ENCODE measurements at places on chromosomes 2 and 18.
A peak's percentile ranks its signal among the peaks of the same experiment; 100 is the strongest.

GRCh38 chr2:183341057-183341456, 216.8 kb downstream of the NUP35 start:
- no peak for DNase-seq

- no peak for DNase-seq
Measured at GRCh38 chr2:111246620-111247061, 125.9 kb downstream of the BCL2L11 start.

DNA sequence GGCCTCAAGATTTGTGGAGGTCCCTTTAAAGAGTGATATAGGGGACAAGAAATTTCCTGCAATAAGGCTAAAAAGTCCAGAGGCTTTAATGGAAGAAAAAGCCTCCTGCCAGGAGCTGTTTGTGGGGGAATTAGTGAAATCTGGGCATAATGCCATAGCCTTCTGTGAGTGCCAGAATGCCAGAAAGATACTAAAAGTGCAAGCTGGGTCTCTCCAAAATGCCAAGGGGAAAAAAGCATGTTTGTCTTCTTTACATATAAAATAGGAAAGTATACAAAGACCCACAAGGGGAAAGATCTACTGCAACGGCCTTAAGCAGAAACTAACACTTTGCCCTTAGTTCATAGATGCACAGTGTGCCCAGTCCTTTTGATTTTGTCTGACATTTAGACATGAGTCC, 647.7 kb upstream of the ZNF804A start:
- DNase-seq: peak; percentile 77

DNA sequence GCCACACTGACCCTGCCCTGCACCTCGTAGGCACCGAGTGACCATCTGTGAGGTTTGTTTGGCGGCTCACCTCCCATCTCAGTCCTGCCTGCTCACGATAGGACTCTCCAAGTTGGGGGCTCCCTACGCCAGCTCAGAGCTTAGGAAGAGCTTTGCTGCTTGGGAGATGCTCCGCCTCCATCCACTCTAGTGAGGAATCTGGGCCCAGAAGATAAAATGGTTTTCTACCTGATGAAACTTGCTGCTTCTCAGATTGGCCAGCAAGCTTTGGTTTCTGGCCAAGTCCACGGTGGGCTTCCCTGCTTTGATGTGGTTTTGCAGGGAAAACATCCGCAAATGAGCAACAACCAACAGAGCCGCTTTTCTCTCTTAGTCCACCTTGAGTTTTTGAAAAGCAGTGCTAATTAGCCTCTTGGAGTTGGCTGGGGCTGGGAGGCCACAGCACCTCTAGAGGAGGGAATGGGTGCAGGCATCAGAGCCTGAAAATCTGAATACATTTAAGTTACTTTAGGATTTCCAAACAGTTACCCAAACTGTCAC, 42.2 kb downstream of the THNSL2 start:
- no peak for DNase-seq

- no peak for DNase-seq
Measured at GRCh38 chr2:54906716-54907115, 143.5 kb downstream of the RTN4 start.

DNA sequence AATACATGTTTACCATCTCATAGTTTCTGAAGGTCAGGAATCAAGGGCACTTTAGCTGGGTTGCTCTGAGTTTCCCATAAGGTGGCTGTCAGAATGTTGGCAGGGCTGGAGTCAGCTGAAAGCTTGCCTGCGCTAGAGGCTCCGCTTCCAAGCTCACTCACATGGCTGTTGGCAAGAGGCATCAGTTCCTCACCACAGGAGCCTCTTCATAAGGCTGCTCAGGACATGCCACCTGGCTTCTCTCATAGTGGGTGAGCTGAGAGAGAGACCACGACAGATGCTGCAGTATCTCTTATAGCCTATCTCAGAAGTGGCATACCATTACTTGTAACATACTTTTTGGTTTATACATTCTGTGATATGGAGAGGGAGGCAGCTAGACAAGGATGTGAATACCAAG, 7.2 kb downstream of the HADHB start:
- DNase-seq: peak; percentile 35

- no peak for DNase-seq
Measured at GRCh38 chr2:175707322-175707721, 294.7 kb downstream of the LNPK start.

DNA sequence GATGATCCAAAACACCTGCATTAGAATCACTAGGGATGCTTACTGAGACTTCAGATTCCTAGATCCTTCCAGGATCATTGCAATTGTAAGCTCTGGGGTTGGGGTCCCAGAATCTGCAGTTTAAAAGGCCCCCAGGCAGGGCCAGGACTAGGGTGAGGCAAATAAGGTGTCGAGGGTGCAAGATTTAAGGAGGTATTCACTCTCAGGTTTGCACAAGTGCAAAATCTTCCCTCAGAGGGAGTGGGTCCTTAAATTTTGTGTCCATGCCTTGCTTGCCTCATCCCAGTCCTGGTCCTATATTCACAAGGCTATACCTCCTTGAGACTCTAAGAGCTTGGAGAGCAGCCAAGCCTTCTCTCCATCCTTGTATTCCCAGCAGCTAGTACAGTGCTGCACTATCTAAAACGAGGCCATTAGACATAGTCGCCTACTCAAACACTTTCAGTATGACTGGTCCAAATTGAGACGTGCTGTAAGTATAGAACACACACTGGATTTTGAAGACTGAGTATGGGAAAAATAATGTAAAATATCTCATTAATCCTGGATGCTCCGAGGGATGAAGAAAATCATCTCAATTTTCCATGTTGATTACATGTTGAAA, 31.6 kb upstream of the MREG start:
- DNase-seq: no peak

DNA sequence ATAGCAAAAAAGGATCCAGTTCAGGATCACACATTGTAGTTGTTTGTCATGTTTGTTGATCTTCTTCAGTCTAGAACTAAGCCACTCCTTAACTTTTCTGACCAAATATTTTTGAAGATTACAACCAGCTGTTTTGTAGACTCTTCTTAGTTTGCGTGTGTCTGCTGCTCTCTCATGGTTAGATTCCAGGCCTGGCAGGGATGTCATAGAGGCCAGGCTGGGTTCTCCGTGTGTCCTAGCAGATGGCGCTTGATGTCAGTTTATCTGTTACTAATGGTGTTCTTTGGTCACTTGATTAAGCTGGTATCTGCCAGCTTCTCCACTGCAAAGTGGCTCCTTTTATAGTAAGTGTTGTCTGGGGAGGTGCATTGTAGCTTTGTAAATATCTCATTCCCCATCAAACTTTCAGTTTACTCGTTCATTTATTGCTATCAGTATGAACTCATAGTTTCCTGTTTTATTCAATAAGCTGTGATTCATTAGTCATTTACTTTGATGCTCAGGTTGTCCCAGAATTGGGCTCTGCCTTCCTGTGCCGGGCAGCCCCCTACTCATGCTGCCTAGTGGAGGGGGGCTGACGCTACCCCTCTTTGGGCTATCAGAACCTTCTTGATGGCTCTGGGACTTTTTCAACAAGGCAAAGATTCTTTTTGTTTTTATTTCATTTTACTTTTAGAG, 42.1 kb downstream of the GRHL1 start:
- no peak for DNase-seq

- DNase-seq: no peak
Measured at GRCh38 chr2:40409734-40410133, 42.2 kb downstream of the SLC8A1 start.

GRCh38 chr18:75408554-75409506, 18.7 kb downstream of the SMIM21 start:
- no peak for DNase-seq

Measured in NCI-H2081 (cell line).